ENCODE measurements at places on chromosomes 16 and 17.

GRCh38 chr17:75069783-75070182, 18.0 kb upstream of the SLC16A5 start:
- ATAC-seq = peak; percentile 41

DNA sequence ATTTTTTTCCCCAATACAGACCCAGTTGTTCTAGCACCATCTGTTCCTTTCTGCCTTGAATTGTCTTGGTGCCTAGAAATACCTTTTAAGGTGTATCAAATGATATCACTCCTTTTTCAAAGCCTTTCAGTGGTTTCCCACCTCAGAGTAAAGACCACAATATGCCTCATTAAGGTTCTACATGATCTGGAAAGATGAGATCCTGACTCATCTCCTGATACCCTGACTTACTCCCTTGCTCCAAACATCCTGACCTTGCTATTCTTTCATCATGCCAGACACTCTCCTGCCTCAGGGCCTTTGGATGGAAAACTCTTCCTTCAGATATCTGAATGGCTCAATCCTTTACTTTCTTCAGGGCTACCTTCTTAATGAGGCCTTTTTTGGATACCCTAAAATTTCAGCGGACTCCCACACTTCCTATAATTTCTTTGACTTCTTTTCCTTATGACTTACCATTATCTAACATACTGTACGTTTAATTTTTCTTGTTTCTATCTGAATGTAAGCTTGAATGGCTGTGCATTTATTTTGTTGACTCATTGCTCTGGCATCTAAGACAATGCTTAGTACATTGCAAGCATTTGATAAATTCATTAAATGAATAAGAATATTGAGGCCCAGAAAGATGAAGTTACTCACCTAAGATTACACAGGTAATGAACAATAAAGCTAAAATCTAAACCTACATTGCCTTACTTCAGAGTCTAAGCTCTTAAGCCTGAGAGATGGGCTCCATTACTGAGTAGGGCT, 19.2 kb downstream of the FLOT2 start:
- ATAC-seq = no peak

DNA sequence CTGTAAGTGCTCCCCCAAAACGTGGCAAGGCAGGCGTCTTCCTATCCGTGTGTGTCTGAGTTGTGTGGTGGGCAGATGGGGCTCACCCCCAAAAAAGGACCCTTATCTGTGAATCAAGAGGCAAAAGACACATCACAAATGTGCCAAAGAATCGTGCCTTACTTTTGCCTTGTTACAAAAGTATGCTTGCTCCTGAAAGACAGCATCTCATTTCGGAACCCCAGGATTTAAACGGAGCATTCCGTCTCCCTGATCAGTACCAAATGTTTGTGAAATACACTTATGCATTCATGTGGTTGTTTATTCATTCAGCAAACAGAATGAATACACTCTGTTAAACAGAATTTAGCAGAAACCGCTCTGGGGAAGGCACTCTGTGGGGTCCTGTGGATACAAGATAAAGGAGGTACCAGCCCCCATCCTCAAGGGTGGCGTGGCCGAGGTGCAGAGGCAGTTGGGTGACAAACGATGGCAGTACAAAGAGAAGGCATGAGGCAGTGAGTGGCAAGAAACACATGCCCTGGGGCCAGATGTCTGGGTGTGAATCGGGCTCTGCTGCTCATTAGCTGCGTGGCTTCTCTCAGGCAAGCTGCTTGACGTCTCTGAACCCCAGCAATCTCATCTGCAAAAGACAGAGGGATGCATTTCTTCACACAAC, 654 bp downstream of the WFDC1 start:
- ATAC-seq = no peak

- ATAC-seq = no peak
Observed at GRCh38 chr17:82225368-82226029, 3.3 kb upstream of the SLC16A3 start.

GRCh38 chr17:41976142-41976768, 9.7 kb downstream of the CNP start:
- peak; percentile 79 for ATAC-seq

- ATAC-seq = peak; percentile 46
Observed at GRCh38 chr16:82603784-82604411, 22.9 kb upstream of the CDH13 start.

GRCh38 chr17:79802736-79803420, 6.0 kb upstream of the CBX8 start:
- ATAC-seq = no peak

- no peak for ATAC-seq
Observed at GRCh38 chr17:79100405-79100804, 25.8 kb downstream of the ENGASE start.

GRCh38 chr17:60390186-60390585, 1.7 kb downstream of the USP32 start:
- ATAC-seq = peak; percentile 27

DNA sequence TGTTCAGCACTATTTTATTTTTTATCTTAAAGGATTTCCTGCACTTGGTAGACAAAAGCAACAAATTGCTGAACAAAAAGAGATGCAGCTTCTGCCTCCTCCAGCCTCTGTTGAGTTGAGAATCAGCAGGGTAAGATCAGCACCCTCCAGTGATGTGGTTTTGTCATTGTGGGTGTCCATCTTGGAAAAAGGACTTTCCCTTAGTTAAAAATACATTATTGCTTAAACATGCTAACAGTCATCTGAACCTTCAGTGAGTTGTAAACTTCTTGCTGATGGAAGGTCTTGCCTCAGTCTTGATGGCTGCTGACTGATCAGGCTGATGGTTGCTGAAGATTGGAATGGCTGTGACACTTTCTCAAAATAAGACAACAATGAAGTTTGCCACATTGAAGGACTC, 101.2 kb downstream of the PHKB start:
- no peak for ATAC-seq

- no peak for ATAC-seq
Observed at GRCh38 chr17:76992891-76993290, 124.7 kb downstream of the MGAT5B start.

DNA sequence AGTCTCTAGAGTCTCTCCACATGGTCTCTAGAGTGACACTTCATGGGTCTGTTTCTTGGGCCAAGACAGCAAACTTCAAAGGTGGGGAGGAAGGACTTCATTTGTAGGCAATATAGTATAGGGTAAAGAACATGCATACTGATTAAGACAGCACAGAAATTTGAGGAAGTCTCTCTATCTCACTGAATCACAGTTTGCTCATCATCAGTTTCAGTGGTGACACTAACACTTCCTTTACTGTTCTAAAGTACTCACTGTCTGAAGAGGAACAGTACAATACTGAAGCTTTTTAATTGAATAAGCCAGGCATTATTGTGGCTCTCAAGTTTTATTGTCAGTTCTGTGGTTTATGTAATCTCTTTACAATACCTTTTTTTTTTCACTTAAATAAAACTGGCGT, 656.4 kb upstream of the CDH8 start:
- no peak for ATAC-seq

DNA sequence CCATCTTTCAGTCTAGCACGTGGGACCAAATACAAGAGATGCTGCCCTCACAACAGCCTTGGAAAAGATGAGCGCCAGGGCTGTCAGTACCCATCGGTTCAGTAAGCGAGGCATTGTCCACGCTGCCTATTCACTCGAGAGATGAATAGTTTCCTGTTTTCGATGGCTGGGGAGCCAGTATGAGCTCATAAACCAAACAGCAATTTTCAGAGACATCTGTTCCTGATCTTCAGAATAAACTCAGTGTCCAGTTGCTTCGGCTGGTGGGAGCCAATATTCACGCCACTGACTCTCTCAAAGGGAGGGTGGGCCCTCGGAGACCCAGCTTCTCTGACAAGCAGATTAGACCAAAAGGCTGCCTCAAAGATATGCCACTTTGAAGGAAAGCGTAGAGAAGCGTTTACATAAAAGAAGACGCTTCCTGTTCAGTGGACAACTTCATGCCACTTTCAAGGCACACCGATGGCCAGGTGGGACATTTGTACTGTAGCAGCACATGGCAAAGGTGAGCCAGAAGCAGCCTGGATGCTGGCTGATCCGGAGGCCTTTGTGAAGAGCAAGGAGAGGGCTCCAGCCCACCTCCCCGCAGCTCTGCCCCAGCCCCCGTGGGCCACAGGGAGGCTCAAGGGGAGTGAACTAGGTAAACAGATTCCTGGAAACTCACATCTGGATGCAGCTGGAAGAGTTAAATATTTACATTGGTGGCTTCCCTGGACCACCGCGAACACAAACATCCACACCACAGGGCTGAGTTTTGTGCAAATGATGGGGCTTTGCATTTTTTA, 6.0 kb downstream of the TIMM22 start:
- ATAC-seq = no peak

- peak; percentile 68 for ATAC-seq
Observed at GRCh38 chr16:66406534-66407221, 20.4 kb upstream of the BEAN1 start.

GRCh38 chr16:75073545-75074303, 42.9 kb downstream of the LDHD start:
- no peak for ATAC-seq

Measured in esophagus mucosa (tissue), 1 donor.